ENCODE measurements at places on chromosomes 7 and 10.

DNA sequence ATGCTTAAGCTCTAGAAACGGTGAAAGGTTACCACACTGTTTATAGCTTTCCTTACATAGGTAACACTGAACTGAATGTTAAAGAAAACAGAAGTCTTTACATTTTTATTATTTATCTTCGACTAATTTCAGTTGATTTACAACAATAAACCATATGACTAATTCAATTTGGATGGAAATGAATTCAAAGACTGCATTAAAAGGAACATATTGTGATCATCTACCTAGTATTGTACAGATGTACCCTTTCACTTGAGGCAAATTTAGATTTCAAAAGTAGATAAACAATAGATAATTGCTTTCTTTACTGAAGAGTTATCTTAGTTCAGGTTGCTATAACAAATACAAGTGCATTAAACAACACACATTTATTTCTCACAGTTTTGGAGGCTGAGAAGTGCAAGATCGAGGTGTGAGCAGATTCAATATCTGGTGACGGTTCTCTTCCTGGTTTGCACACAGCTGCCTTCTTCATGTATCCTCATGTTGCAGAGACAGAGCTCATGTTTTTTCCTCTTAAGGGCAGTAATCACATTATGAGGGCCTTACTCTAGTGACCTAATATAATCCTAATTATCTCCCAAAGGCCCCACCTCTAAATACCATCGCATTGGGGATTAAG lies 15.0 kb upstream of the ARMC3 start:
- peak; percentile 26 for DNase-seq

- DNase-seq = no peak
These were observed 49.5 kb upstream of the CALD1 start for GRCh38 chr7:134729895-134730294.

GRCh38 chr7:10211016-10211415 lies 762.7 kb upstream of the PHF14 start:
- no peak for DNase-seq

DNA sequence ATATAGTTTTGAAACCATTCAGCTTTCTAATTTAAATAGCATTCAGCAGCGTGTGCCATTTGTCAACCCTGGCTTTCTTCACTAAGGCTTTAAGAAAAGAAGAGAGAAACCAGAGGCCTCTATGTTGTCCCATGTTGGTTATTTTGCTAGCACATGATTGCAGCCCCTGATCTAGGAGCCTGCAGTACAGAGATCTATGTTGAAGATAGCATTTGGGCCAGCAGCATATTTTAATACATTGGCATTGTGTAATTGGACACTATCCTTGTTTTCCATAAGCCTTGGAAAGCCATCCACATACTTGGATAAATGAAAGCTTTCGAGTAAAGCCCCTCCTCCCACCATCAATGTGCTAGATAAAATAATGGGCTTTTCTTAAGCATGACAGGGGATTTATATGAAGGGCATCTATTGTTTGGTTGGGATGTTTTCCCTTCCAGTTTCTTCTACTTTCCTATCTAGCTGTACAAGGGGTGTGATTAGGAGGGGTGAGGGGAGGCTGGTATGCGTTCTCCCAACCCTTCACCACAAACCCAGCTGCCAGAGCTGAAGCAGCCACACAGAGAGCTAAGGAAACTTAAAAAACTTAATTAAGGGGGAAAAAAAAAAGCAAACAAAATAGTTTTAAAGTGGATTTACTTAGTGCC lies 23.1 kb upstream of the SDHAF3 start:
- no peak for DNase-seq

DNA sequence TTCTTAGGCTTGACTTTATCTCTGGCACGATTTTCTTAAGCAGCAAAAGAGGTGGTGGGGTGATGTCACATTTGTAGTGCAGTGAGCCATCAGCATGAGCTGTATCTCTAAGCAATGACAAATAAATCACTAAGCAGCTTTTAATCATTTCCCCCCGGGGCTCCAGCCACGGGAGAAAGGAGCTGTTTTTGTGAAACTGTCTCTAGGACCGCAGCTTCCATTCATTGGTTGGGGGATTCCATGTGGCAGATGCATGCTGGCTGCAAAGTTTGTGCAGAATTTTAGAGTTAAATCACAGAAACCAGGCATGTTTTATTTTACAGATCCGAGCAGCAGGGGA lies 464 bp downstream of the KIAA1217 start:
- DNase-seq = no peak
